GM10248 (cell line): ENCODE measurements at places on chromosomes 7 and 10.

- no peak for DNase-seq
Measured at GRCh38 chr10:79376751-79377556, 29.7 kb downstream of the PPIF start.

DNA sequence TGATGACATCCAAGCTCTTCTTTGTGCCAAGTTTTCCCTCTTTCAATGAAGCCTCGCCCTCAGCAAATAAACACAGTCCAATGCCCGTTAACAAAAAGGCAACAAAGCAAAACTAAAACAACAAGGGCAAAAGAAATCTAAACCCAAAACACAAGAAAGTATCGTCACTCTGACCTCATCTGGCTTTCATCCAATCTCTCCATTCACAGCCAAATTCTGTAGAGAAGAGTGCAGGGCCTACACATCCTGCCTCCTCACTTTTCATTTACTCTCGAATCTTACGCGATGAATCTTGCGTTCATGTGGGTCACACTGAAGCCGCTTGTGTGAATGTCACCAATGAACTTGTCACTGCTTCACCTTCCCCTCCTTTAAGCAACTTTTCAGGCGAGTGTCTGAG is 15.9 kb upstream of the AKR1E2 start:
- DNase-seq = no peak

- DNase-seq = no peak
Measured at GRCh38 chr10:71814922-71815411, 36.1 kb downstream of the PSAP start.

DNA sequence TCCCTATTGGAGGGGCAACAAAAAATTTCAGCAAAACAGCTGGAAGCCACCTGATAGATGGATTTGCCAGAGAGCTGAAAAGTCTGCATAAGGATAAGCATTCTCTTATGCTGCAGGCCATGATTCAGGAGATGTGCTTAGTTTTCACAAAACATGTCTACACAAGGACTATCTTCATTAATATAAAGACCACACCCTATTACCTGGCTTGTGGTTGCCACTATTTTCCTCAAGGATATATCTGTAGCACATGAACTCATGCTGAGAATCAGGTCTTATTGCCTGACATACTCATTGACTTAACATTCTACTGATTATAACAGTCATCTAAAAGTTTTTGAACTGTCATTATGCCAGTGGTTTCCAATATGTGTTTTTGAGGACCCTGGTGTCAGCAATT is 7.1 kb upstream of the COL17A1 start:
- DNase-seq = no peak

DNA sequence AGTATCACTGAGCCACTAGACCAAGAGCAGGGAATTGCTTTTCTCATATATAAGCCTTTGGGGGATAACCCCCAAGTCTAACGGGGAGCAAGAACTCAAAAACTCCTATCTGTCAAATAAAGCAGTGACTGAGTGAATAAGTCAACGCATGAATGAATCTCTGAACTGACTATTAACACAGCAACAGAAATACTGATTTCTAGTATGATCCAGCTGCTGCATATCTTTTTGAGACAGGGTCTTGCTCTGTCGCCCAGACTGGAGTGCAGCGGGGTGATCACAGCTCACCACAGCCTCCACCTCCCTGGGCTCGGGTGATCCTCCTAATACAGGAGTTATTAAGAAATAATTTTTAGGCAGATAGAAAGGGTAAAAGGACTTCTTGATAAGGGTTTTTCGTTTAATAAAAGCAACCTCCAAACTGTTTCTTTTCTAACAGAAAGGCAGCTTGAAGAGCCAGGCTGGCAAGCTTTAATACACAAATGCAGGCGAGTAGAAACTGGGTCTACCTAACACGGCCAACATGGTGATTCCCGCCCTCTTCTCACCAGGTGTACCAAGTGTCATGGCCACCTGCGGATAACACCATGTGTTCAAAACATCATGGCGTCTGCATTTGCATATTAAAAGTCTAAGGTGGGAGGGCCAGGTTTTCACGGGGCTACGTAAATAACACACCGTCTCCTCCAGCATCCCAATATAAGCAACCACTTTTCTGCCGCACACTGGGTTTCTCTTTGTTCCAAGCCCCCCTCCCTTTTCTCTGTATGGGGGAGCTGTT is 631.9 kb downstream of the PARD3 start:
- no peak for DNase-seq

DNA sequence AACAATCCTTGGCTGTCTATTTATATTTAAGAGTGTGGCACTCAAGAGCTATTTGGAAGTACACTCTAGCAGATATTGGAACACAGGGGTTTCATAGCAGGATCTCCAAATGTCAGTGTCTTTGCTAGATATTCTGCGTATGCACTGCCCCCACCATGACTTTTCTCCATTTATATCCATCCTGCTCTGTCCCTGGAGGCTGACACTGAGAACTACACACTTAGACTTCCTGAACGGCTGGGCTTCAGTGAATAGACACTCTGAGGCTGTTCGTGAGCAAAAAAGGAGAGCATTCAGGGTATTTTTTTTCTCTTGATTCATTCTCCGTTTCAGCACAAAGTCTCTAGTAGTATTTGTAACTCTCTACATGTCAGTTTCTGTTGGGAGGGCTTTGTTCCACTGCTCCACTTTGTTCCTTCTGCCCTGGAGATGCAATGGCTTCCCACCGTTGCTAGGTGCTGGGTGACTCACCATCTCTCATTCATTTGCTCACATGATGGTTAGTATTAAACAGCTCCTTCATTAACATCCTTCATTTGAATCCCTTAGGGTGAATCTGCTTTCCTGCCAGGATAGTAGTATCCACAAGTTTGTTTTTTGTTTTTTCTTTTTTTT is 155.9 kb upstream of the SLC13A1 start:
- DNase-seq = no peak

GRCh38 chr10:116553378-116553980 is 7.7 kb downstream of the PNLIP start:
- no peak for DNase-seq

- DNase-seq = no peak
Measured at GRCh38 chr7:16982640-16983350, 101.0 kb upstream of the AGR3 start.

GRCh38 chr7:130875-131780 is 61.2 kb upstream of the FAM20C start:
- DNase-seq = no peak

DNA sequence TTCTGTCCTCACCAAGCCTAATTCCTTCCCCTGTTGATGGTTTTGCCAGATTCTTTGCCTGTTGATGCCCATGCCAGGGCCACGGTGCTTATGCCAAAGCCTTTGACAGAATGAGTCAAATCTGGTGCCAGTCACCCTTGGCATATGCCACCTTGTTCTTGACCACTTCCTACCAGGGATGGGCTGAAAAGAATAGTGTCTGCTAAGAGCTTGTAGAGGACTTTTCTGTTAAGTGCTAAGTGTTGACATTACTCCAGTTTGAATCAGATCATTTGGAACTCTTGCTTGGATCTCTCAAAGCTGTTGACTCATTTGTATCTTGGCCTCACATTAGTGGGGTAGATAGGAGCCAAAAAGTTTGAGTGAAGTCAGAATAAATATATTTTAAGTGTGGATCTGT is 661.2 kb downstream of the AUTS2 start:
- DNase-seq = no peak

GRCh38 chr10:8183241-8183704 is 128.8 kb downstream of the GATA3 start:
- DNase-seq = no peak
